GM04504 (cell line): ENCODE measurements at places on chromosomes 11 and 22.
A peak's percentile ranks its signal among the peaks of the same experiment; 100 is the strongest.

DNA sequence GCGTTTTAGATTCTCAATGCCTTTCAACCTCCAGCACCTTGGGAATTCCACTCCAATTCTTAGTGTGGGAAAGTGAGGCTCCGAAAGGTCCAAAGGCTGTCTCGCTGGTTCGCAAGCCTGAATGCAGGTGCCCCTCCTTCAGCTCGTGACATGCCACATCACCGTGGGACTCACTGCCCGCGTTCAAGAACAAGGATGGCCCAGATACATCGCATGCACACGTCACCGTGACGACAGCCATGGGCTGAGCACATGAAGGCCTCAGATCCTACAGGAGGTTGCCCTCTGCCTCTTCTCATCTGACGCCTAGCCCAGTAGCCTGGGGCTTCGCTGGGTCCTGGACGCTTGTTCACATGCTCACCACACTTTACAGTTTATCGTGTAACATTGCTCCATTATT lies 4.4 kb upstream of the LINC01488 start:
- DNase-seq = no peak

GRCh38 chr11:78698612-78699011 lies 123.9 kb upstream of the NARS2 start:
- peak; percentile 9 for DNase-seq

DNA sequence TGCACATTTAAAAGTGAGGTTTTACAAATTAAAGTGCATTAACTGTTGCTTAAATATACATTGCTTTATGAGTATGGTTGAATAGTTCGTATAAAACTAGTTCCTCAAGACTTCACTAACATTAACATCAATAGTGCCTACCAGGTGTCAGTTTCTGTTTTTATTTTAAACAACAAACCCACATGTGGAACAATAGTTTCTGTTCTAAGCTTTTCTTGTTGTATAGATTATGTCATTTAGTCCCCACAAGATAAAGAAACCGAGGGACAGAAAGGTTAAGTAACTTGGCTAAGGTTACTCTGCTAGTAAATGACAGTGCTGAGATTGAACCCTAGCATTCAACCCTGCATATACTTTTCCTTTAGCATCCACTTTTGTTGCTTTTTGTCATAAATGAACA lies 41.4 kb upstream of the ST14 start:
- DNase-seq = no peak

DNA sequence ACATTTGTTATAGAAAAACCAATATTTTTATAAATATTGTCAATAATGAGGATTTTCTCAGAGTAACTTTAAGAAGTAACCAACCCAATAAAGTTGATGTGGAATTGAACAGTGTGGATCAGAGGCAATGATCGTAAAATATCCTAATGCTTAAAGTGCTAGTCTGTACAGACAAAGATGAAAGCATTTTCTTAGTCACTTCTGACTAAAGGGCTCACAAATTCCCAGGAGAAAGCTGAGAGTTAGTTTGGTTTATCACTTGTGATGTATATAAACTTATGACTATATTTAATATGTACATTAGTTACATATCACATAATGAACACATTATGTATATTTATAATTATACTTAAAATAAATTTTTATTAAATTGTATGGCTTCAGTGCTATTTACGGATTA lies 25.4 kb upstream of the DDI1 start:
- no peak for DNase-seq

GRCh38 chr22:39184586-39185577 lies 32.4 kb upstream of the CBX7 start:
- no peak for DNase-seq

DNA sequence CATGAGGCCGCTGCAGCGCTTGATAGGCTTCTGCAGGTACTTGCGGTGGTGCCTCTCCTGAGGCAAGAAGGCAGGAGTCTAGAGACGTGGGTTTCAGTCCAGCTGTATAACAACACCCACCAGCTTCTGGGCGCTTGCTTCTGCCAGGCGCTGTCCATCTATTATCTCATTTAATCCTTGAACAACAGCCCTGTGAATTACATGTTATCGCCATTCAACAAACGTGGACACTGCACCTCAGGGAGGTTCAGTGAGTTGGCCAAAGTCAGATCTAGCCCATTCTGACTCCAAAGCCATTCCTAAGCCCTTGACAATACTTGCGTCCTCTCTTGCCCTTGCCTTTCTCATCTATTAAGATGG lies 436 bp upstream of the FAM181B start:
- no peak for DNase-seq

DNA sequence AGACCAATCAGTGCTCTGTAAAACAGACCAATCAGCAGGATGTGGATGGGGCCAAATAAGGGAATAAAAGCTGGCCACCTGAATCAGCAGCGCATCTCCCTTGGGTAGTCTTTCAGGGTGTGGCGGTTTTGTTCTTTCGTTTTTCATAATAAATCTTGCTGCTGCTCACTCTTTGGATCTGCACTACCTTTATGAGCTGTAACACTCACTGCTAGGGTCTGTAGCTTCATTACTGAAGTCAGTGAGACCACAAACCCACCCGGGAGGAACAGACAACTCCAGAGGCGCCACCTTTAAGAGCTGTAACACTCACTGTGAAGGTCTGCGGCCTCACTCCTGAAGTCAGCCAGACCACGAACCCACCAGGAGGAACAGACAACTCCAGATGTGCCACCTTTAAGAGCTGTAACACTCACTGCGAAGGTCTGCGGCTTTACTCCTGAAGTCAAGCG lies 175.5 kb upstream of the PDGFD start:
- no peak for DNase-seq

DNA sequence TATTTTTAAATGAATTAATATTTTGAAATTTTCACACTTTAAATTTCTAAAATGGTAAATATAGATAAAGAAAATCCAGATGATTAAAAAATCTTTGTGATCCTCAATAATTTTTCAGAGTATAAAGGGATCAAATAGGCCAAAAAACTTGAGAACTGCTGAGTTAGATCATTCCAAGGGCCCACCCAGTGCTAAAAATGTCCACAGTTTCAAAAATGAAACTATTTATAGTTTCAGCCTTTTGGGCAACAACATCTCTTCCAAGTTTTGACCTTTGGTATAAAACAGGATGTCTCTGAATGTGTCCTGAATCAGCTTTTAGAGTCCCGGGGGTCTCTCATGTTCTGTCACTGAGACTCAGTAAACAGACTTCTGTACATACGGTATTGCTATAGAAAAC lies 20.9 kb upstream of the BAIAP2L2 start:
- DNase-seq = no peak

- no peak for DNase-seq
Observed at GRCh38 chr22:39665661-39666431, 95.3 kb downstream of the CACNA1I start.

- no peak for DNase-seq
Observed at GRCh38 chr11:8913961-8914660, 3.1 kb downstream of the AKIP1 start.
